Activated naive CD4-positive, alpha-beta T cell (primary cell): ENCODE measurements at places on chromosomes 7 and 10.

- no peak for DNase-seq
Measured at GRCh38 chr7:70044064-70044463, 445.8 kb downstream of the AUTS2 start.

- no peak for DNase-seq
Measured at GRCh38 chr7:63096141-63096540, 902.5 kb upstream of the ZNF722 start.

DNA sequence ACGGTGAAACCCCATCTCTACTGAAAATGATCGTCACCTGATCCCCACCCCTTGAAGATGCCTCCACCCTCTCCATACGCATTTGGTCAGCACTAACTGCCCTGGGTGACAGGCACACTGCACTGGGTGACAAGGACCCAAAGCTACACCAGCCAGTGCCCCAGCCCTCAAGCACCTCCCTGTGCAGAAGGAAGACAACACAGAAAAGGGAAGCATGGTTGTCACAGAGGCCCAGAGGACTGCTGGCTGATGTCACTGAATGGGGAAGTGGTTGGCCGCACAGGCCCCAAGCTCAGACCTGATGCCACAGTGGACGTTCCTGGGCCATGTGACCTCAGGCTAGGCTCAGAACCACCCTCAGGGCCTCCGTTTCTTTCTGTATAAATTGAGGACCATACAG lies 4.2 kb upstream of the PILRA start:
- DNase-seq: no peak

DNA sequence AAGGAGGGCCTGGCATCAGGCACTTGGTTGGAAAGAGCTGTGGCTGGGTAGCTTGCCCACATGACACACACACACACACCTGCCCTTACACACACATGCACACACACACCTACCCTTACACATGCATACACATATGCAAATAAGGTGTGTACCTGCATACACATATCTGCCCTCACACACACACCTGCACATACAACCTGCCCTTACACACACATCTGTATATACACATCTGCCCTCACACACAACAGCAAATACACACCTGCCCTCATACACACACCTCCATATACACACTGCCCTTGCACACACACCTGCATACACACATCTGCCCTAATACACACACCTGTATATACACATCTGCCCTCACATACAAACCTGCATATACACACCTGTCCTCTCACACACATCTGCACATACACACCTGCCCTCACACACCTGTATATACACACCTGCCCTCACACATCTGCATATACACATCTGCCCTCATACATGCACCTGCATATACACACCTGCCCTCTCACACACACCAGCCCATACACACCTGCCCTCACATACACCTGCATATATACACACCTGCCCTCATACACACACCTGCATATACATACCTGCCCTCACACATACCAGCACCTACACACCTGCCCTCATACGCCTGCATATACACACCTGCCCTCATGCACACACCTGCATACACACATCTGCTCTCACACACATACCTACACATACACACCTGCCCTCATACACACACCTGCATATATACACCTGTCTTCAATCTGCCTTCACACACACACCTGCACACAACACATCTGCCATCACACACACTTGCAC lies 82.9 kb downstream of the GRID1 start:
- no peak for DNase-seq

- no peak for DNase-seq
Measured at GRCh38 chr10:6564367-6564766, 15.7 kb downstream of the PRKCQ start.

DNA sequence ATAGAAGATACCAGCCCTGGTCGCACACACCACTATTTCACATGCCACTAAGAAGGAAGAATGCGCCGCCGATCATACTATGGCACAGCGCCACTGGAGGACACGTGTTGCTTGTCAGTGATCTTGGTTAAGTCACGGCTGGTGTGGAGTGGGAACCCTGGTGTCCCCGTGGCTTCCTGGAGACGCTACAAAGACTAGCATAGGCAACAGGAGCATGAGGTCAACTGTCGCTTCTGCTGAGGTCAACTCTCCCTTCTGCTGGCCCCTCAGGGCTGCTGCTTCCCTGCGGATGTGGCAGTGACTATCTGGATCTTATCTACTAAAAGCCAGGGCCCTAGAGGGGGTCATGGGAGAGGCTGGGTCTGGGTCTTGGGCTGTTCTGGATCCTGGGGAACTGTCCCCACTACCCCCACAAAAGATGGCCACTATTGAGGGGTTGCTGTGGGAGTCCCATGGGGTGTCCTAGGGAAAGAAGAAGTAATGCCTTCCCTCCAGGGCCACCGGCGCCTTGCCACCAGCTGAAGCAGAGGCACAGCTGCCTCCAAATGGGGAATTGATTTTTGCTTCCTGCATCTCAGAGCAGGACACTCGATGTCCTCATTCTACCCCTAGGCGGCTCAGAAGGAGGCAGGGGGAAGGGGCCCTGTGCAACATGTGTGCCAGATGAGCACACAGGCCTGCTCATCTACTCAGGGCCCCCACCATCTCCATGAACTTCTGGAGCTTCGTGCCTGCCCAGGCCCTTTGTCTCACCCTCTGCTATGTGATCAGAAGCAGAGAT lies 76.6 kb upstream of the PPIF start:
- no peak for DNase-seq

DNA sequence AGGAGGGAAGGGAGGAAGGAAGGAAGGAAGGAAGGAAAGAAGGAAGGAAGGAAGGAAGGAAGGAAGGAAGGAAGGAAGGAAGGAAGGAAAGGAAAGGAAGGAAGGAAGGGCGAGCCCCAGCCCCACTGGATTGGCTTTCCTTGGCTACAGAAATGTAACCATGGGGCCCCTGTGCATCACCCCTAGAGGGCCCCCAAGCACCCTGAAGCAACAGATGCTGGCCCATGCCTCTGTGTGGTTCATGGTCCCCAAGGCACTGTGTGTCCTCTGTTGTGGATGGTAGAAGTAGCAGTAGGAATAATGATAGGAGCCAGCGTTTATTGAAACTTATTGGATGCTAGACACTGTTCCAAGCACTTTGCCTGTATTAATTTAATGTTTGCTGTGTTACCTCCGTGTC lies 116.6 kb upstream of the MACROH2A2 start:
- DNase-seq: no peak

DNA sequence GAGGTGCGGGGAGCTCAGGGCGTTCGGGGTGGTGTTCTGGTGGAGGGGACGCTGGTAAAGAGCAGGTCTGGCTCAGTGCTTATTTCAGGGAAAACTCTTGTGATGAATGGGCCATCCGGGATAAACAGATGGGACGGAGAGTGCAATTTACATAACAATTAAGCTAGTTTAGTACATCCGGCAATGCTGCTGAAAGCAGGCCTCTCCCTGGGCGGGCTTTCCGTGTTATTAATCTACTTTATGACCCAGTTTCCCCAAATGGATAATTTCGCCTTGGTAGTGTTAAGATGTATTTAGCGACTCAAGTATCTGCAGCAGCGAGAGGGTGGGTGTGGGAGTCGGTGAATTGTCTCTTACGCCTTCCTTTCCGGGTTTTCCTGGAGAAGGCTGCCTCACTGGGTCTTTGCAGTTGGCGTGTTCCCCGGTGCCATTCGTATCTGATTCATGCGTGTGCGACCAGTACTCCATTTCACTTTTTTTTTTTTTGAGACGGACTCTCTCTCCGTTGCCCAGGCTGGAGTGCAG lies 25.2 kb downstream of the FOXK1 start:
- no peak for DNase-seq

DNA sequence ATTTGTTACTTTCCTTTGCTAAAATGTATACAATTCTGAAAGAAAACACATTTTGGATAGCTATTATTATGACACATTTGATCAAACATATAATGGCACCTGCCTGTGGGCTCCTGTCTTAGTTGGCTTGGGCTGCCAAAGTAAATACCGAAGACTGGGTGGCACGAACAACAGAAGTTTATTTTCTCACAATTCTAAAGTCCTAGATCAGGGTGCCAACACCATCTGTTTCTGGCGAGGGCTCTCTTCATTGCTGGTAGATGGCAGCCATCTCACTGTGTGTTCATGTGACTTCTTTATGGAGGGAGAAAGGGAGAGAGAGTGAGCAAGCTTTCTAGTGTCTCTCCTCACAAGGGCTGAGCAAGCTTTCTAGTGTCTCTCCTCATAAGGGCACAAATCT lies 195.8 kb upstream of the FAM3C start:
- DNase-seq: no peak

DNA sequence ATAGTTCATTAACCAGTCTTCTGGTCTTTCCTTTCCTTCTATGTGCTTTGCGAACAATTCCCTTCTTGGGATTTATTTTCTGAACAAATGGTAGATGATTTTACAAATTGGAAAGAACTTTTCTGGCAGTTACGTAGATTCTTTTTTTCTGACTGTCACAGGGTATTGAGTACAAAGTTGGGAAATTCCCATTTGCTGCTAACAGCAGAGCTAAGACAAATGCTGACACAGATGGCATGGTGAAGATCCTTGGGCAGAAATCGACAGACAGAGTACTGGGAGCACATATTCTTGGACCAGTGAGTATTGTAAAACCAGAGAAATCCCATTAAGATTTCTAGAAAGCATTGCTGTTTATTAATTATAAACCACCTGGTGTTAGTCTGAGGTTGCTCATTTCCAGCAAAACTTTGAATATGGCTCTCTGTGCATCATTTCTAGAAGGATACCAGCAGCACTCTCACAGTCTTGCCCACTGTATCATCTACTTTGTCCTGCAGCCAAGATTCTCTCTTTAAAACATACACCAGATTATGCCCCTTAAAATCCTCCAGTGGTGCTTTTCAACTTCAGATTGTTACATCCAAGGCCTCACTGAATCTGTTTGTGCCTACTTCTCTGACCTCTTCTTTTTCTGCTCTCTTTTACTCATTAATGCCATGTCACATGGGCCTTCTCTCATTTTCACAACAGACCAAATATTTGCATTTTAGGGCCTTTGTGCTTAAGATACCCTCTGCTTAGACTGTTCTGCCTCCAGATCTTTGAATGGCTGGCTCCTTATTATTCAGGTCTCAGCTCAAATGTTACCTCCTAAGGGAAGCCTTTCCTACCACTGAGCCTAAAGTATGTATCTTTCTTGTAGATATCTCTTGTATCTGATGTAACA lies 27.0 kb downstream of the DLD start:
- DNase-seq: no peak

GRCh38 chr10:69757553-69758309 lies 44.0 kb upstream of the COL13A1 start:
- DNase-seq: no peak

- DNase-seq: no peak
Measured at GRCh38 chr7:5361446-5362127, 62.0 kb downstream of the TNRC18 start.

- no peak for DNase-seq
Measured at GRCh38 chr10:16652154-16652553, 130.5 kb upstream of the C1QL3 start.

- DNase-seq: no peak
Measured at GRCh38 chr10:43134126-43134905, 3.9 kb upstream of the CSGALNACT2 start.

GRCh38 chr10:103545771-103546281 lies 52.3 kb downstream of the NEURL1 start:
- DNase-seq: no peak

- DNase-seq: no peak
Measured at GRCh38 chr7:44247868-44248651, 47.3 kb downstream of the YKT6 start.

DNA sequence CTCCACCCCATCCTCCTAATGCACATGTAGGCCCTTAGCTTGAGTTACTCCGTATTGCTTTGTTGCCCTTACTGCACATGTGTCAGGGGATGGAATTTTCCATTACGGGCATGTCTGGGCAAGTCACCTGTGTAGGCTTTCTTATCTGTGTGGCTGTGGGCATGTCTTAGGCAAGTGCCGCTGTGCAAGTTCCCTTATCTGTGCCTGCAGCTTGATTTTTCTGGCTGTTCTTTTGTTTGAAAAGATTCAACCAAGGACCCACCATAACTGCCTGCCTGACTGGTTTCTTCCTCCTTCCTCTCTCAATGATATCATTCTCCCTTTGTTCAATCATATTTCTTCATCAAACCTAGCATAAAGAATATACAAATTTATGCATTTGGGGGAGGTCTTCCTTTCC lies 88.5 kb downstream of the AKR1D1 start:
- DNase-seq: no peak

GRCh38 chr7:131721660-131722059 lies 165.2 kb upstream of the PODXL start:
- no peak for DNase-seq

- DNase-seq: no peak
Measured at GRCh38 chr10:114723991-114724715, 66.1 kb upstream of the ABLIM1 start.

DNA sequence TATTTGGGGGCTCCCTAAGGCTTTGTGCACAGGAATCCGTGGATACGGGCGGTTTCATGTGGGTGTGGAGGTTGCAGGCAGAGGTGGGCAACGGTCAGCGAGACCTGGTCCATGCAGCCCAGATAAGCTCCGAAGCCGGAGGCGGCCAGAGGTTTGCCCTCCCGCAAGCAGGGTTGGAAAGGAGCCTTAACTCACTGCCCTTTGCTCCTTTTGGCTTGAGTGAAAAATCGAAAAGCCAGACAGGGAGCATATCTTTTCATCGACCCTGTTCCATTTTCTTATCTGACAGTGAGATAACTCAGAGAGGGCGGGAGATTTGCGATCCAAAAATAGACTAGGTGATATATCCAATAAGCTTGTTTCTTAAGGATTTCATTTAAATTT lies 1.5 kb downstream of the GRM3 start:
- no peak for DNase-seq

DNA sequence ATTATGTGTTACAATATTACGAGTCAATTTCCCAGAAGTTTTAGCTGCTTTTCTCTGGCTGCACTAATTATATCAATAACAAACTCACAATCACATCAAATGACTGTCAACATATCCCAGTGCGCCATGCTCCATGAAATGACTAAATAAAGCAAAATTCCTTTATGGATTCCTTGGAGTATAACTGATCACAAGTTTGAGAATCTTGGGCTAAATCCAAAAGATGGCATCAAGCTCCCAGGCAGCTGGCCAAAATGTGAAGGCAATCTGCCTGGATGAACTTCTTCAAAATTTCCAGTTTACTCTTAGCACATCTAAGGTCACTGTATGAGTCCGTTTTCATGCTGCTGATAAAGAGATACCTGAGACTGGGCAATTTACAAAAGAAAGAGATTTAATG lies 210.8 kb downstream of the CCSER2 start:
- no peak for DNase-seq

- DNase-seq: peak; percentile 33
Measured at GRCh38 chr10:92839191-92840085, 8.9 kb upstream of the EXOC6 start.

- no peak for DNase-seq
Measured at GRCh38 chr7:156461881-156462665, 178.5 kb upstream of the RNF32 start.

DNA sequence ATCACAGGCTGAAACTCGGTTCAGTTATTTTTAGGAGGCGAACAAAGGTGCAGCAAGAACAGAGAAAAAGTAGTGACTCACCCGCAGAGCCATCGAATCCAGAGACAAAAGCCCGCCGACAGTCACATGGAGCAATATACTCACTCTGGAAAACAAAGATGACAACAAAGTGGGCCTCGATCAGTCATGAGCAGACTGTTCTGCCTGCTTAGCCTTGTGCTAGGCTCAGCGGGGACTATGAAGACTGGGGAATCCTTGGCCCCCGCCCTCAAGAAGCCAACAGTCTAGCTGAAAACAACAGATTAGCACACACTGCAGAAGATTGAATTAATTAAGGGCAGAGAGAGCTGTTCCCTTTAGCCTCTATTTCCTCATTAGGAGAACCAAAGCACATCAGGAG lies 30.4 kb downstream of the XPNPEP1 start:
- DNase-seq: no peak
